ENCODE measurements at places on chromosomes 11 and 22. TPM values are rescaled to one million over a fixed set of nuclear protein-coding genes. Genes with fewer than 3 reads are reported as not detected.
A peak's percentile ranks its signal among the peaks of the same experiment; 100 is the strongest.

GRCh38 chr11:94028436-94028835 is 7.3 kb downstream of the HEPHL1 start:
- DNase-seq = no peak

The OR4D5 gene
- not detected for polyA plus RNA-seq

DNA sequence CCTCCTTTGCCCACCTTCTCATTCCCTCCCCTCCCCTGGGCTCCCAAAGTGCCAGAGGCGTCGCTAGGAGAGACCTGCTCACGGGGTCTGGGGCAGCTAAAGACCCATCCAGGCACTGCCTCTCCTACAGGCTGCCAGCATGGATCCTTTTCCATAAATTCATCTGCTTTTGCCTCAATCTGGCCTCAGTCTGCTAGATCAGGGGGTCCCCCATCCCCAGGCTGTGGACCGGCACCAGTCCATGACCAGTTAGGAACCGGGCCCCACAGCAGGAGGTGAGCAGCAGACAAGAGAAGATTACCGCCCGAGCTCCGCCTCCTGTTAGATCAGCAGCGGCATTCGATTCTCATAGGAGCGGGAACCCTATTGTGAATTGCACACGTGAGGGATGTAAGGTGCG is 12.3 kb downstream of the LTO1 start:
- no peak for DNase-seq

DNA sequence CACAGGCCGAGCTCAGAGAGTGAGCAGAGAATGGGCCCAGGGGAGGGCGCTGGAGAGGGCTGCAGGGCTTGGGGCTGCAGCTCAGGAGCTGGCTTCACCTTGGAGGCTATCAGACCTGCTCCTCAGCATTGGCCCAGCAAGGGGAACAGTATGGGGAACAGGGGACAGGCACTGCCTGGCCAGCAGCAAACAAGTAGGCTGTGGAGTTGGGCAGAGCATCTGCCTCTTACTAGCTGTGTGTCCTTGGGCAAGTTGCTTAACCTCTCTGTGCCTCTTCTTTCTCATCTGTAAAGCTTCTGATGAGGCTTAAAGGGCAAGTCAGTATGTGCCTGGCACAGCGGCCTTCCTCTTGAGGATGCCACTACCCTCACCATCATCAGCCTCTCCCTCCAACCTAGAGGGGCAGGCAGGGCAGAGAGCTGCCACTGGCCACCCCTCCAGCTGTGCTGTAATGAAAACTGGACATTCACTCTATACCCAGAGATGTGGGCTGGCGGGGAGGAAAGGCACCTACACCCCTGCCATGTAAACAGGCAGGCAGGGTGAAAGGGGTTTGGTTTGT is 7.5 kb upstream of the CDKN1C start:
- no peak for DNase-seq

The CRYAB gene
- not detected for polyA plus RNA-seq

- peak; percentile 67 for DNase-seq
These were observed 10.8 kb upstream of the CCDC86 start for GRCh38 chr11:60831143-60831500.

Data from naive B cell (primary cell).